ENCODE measurements at places on chromosomes 3 and 15.

DNA sequence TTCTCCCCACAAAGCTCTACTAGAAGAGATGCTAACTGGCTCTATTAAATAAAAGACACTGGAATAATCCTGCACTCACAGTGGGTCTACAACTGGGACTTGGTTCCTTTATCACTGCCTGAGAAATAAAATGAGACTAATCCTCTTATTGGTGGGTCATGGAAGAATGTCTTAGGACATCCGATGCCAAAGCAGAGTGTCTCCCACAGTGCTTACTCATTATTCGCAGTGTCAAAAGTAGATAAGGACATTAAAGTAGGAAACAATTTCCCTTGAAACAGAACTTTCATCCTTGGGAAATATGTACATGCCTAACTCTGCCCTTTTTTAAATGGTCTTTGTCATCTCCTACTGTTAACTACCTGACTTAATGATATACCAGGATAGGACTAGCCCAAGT, 71.5 kb downstream of the GSK3B start:
- no peak for DNase-seq

- no peak for DNase-seq
Measured at GRCh38 chr3:123853686-123854372, 30.3 kb downstream of the MYLK start.

DNA sequence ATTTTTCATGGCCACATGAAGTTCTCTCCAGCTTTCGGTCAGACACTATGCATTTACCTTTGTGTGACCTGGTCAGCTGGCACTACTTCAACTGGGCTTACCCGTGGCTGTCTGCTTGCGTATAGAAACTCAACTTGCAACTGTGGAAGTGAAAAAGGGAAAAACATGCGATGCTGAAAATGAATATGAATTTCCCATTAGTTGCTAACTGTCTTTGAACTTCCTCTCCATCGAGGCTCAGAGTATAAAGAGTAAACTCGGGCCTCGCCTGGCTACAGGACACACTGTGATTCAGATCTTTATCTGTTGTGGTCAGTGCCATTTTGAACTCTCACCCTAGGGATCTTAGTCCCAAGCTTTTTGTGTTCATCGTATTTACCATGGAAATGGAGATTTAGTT, 26.8 kb downstream of the NFKBIZ start:
- DNase-seq: no peak

DNA sequence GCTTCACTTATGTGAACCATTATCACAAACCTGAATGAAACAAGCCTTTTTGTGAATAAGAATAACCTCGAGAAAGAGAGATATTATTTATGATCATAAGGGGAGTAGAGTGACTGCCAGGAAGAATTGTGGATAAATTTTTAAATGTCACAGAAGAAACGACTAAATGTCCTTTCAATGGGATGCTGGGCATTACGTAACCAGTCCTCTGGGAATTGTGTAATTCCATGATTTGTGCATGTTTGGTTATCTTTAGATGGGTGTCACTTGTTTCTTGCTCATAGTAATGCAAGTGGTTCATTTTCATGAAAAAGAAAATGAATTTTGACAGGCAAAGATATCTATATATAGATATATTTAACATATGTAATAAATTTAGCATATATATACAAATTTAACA, 379.5 kb upstream of the AGTR1 start:
- DNase-seq: no peak

DNA sequence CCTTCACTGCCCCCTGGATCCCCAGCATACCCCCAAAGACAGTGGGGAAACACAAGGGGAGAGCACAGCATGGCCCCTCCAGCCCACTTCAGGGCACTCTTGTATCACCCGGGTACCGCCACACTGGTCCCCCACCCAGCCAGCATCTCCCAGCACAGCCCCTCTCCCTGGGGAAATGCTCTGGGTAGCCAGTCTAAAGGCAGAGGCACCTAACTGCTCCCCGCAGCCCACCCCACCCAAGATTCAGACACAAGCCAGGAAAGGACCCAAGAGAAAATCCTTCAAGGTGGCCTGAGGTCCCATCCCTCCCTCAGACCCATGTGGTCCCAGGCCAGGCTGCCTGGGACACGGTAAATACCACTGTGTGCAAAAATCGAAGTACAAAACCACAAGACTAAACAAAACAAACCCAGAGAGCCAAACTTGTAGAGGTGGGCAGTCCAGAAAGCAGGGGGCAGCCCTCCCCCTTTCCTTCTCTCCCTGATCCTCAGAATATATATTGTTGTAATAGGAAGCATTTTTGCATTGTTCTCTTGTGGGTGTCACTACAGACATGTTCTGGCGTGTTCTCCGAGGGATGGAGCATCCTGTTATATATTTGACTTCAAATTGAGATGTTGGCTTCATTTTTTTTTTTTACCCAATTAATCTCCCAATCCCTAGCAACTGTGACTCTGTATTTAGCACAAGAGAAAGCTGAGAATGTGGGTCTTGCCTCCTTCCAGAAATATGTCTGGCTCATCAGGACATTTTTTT, 51.7 kb downstream of the GRIP2 start:
- DNase-seq: no peak

GRCh38 chr3:132543011-132543739, 53.9 kb upstream of the ACKR4 start:
- no peak for DNase-seq

GRCh38 chr3:194548346-194549321, 61.8 kb upstream of the ATP13A3 start:
- DNase-seq: no peak
